Epithelial cell of alveolus of lung (primary cell): ENCODE measurements at places on chromosomes 1 and 21. TPM values are rescaled to one million over a fixed set of nuclear protein-coding genes. Genes with fewer than 3 reads are reported as not detected.

The PTPN14 gene
- 26.8 and 27.5 TPM in 2 replicates for total RNA-seq

The NTNG1 gene
- total RNA-seq: 0.64 and 7.5 TPM in 2 replicates

The MMP23B gene
- total RNA-seq: 9.3 and 90.0 TPM in 2 replicates

The FBXO42 gene
- total RNA-seq: 21.1 and 24.4 TPM in 2 replicates

The ATAD3C gene
- 0.13 TPM in 1 of 2 replicates, not detected in the other for total RNA-seq

The FCGR1A gene
- total RNA-seq: not detected in 2 replicates

The LRRC39 gene
- total RNA-seq: 0.24 TPM in 1 of 2 replicates, not detected in the other

The C1orf105 gene
- total RNA-seq: not detected in 2 replicates

The TNNI3K gene
- total RNA-seq: not detected in 2 replicates

The INAVA gene
- total RNA-seq: 3.0 and 5.7 TPM in 2 replicates
